ENCODE measurements at places on chromosomes 7 and 10.

DNA sequence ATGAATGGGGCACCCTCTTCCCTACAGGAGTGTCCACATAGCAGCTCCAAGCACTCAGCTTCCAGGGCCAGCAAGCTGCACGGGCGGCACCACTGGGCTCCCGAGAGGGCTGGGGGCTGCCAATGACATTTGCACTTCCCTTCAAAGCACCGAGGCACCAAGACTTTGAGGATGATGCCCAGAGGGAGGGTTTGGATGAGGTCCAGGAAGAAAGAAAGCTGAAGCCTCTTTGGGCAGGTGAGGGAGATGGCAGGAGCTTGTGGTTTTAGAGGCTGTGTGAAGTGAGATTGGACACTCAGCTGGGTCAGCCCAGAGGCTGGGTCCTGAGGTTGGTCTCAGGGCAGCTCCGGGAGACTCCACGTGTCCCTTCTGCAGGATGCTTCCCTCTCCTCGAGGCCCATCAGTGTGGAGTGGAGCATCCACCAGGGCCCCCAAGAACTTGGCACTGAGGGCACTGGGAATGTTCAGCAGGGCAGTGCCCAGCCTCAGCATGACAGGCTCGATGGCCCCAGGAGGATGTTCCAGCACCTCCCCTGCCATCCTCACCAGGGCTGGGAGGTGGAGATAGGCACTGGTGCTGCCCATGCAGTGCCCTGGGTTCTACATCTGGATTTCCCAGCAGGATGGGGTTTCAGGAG, 54.9 kb upstream of the IGFBP3 start:
- no peak for DNase-seq

DNA sequence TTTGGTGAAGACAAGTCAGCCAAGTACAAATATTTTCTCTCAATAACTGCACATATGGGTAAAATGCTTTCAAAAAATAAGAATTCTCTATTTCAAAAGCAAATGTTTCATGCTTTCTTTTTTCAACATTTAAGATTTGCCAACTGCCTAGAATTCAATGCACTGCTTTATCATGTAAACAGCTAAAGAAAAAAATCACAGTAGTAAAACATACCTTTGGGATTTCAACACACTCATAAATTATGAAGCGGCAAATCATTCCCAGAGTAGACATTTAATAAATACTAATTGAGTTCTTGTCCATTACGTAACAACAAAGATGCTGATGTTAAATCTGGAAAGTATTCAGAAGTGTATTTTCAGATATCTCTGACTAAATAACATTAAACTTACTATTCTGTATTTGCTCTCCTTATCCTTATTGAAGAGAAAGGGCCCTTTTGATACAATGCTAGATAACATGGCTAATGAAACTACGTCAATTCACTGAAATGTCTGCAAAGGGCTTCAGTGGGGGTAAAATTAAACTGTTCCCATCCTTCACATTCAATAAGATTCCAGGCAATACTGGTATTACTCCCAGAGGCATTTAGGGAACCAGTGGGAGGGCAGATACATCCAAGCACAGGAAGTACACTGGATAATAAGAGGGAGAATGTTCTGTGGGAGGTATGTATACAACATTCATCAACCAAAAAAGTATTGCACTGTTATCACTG, 13.9 kb downstream of the NAPEPLD start:
- no peak for DNase-seq

GRCh38 chr10:127996586-127996985, 89.7 kb downstream of the PTPRE start:
- no peak for DNase-seq

GRCh38 chr10:28679581-28680357, 2.4 kb downstream of the BAMBI start:
- DNase-seq, result no peak

DNA sequence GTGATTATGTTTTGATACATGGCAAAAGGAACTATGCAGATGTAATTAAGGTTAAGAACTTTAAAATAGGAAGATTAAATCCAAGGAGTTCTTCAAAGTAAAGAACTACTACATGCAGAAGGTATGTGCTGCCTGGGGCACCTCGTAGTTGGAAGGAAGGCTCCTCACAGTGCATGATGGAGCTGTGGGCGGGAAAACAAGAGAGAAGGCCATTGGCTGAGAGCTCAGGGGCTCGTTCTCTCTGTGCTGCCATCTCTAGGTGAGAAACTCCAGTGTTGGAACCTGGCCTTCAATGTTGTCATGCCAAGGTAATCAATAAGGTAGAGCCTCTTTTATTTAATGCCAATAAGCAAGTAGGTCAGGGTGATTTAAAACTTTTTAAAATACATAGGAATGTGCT, 391.4 kb upstream of the ETV1 start:
- DNase-seq, result no peak

- DNase-seq, result no peak
Measured at GRCh38 chr7:116306409-116307048, 96.2 kb downstream of the TES start.

All from hematopoietic multipotent progenitor cell treated with erythropoietin and hydrocortisone succinate and interleukin-3 and kit ligand, for 15 days (in vitro differentiated cells).